ENCODE measurements at places on chromosomes 7 and 10. TPM values are rescaled to one million over a fixed set of nuclear protein-coding genes. Genes with fewer than 3 reads are reported as not detected.
A peak's percentile ranks its signal among the peaks of the same experiment; 100 is the strongest.

Gene MKI67
- 89.3 TPM for polyA plus RNA-seq

DNA sequence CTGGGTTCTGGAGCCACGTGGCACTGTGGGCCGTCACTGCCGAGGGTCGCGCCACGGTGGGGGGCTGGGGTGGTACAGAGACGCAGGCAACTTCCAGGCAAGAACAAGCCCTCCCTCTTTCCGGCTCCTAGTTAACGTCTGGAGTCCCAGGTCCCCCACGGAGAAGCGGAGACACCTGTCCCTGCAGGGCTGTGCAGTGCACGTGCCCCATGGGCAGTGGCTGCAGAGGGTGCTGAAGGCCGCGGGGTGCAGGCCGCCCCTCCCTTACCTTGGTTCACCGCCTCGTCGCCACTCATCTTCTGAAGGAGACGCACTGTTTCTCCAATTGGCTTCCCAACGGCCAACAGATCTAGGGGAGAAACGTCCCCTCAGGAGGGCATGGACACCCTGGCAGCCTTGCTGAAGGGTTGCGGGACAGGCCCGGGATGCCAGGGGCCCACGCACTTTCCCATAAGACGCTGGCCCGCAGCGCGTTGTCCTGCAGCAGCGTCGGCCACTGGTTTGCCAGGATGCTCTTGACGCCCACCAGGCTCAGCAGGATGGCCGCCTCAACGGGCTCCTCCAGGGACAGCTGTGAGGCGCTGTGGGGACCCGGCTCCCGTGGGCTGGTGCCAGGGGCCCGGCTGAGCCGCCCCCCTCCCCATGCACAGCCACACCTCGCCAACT is 24.3 kb upstream of the NKX6-2 start:
- DNase-seq, result no peak

GRCh38 chr10:11403116-11403515 is 208.3 kb downstream of the USP6NL start:
- DNase-seq, result no peak

GRCh38 chr10:87500646-87501048 is 4.0 kb upstream of the MINPP1 start:
- DNase-seq, result no peak

DNA sequence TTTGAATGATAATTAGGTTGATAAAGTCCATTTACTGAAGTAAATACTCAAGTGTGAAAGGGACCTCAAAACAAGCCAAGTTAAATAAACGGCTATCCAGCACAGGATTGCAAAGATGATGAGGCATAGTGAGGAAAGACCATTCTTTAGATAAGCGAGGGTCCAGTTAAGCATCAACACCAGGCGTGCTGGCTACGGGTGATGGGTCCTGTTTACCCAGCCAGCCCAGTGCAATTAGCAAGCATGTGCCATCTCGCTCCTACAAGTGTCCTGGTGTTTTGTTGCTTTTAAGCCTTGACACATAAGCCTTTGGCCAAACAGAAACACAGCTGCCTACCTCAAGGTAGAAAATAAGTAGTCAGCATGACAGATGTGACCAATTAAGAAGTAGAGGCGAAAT is 7.1 kb downstream of the NEBL start:
- no peak for DNase-seq

DNA sequence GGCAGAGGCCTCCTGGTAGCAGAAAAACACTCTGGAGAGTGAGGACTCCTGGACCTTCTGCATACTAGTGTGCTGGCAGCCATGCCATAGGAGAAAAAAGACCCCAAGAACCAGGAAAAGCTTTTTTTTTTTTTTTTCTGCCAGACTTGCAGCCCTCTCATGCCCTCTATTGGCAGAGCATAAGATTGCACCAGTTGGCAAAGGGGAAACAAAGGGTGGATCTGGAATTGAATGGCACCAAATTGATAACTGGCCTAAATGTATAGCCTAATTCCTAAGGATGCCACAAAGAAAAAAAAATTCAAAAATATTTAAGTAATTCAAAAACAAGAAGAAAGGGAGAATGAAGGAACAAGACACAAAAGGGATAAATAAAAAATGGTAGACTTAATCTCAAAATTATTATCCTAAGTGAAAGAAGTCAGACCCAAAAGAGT is 112.5 kb upstream of the GHITM start:
- DNase-seq, result peak; percentile 6

DNA sequence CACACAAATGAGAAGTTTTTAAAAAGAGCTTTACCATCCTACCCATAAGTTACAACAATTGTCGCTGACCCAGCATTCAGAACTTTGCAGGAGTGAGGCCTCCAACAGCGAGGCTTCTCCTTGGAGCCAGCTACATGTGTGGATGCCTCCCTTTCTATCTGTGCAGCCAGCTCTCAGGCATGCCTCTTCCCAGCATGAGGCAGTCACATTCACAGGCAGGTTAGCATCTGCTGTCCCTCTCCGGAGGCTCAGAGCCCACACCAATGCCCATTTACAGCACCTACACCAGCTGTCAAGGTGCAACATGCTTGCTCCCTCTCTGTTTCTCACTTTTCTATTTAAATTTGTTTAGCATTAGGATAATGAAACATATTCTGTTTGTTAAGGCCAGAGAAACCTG is 278.7 kb upstream of the PODXL start:
- DNase-seq, result no peak

All from left kidney (tissue), 8 donors.